Pons (tissue), 1 donor: ENCODE measurements at places on chromosomes 5 and 9.

DNA sequence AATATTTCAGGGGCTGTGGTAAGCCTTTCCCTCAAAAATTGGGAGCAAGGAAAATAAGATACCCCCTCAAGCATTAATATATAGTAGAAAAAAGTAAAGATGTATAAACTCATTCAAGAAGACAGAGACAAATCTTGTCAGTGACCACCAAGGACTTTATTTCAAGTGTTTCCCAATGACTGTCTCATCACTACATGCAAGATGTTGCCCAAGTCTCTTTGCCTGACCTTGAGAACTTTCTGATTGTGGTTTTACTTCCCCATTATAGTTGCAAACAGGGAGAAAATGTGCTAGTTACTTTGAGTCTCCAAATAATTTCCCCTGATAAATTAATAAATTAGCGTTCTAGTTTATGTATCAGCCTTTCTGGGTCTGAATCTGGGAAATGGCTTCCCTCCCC lies 4.0 kb upstream of the SLC46A2 start:
- DNase-seq = peak; percentile 19

- DNase-seq = no peak
Measured at GRCh38 chr5:140202078-140202477, 27.1 kb downstream of the CYSTM1 start.

DNA sequence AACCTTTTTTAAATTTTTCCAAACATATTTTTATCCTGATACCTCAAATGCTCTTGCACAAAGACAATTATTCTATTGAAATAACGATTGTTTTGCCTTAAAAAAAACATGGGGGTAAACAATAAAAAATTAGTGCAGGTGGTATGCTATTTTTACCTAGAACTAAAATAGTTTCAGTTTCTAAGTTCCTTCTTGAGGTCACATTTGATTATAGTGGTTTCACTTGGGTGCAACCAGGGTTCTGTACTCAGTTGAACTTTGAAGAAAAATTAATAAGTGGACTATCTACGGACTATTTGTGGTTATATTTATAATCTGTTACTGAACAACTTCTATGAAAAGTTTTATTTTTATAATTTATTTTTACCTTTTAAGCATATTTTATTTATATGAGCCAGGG lies 387.1 kb upstream of the IZUMO3 start:
- DNase-seq = no peak

GRCh38 chr5:179918742-179919486 lies 11.2 kb upstream of the TBC1D9B start:
- DNase-seq = no peak

DNA sequence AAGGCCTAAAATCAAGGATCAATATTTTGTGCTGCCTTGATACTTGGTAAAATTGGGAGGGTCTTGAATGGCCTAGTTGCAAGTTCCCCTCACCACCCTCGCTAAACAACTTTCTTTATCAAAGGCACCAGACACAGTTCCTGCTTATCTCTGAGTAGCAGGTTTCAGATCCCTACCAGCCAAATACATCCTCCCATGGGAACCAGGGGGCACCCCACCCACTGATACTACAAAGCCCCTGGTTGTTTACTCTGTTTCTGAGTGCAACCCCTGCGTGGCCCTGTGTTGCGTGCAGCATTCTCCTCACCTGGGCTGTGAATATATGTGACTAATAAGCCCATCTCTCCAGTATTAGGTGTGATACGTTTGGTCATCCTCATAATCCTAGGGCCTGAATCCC lies 314.9 kb downstream of the DRD1 start:
- DNase-seq = no peak

GRCh38 chr5:132667761-132668705 lies 5.8 kb upstream of the IL4 start:
- no peak for DNase-seq

DNA sequence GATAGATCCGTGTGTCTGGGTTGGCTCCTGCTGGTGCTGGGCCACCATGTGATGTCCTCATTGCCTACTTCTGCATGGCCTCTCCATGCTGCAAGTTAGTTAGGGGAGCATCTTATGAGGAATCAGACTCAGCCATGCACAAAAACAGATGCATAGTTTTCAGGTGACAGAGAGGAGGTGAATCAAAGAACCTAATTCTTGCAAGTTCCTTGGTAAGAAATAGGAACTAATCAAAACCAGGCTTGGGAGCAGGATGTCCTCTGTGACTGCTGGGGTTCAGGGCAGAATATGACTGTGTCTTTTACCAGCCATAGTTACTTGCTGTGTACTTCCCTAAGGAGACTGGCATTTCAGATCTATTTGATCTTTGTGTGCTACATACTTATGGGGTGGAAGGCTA lies 61.6 kb downstream of the C9orf152 start:
- no peak for DNase-seq

- peak; percentile 88 for DNase-seq
Measured at GRCh38 chr9:69421908-69422801, 97.1 kb downstream of the ENTREP1 start.

DNA sequence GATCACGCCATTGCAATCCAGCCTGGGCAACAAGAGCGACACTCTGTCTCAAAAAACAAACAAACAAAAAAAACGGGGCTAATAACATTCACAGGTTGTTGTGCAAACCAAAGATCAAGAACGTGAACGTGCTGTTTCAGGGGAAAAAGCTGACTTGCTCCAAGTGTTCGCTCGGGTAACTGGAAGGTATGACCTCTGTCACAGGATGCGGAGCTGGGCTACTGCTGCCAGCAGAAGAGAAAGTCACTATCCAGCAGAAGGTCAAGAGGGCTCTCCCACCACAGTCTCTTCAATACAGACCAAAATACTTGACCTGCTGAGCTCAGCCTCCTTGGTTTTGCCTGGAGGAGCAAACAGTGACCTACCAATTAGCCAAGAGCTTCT lies 59.7 kb downstream of the ABCA1 start:
- DNase-seq = no peak

GRCh38 chr5:28077291-28078240 lies 1039.2 kb upstream of the CDH9 start:
- DNase-seq = no peak

- DNase-seq = no peak
Measured at GRCh38 chr9:33446240-33446945, 1.0 kb downstream of the AQP3 start.

DNA sequence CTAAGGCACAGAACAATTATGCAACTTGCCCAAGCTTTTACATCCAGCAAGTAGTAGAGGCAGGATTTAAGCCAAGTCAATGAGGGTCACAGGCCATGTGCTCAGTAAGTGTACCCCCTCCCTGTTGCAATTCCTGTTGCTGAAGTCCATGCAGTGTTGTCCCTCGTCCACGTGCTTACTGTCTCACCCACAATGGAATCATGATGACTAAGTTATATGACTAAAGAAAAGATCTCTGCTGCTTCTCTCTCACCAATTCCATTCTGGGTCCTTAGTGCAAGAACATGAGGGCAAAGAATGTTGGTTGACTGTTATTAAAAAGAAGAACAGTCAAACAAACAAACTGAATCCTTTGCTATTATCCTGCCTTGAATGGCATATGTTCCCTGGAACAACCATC lies 233.6 kb upstream of the SLC24A2 start:
- DNase-seq = no peak

DNA sequence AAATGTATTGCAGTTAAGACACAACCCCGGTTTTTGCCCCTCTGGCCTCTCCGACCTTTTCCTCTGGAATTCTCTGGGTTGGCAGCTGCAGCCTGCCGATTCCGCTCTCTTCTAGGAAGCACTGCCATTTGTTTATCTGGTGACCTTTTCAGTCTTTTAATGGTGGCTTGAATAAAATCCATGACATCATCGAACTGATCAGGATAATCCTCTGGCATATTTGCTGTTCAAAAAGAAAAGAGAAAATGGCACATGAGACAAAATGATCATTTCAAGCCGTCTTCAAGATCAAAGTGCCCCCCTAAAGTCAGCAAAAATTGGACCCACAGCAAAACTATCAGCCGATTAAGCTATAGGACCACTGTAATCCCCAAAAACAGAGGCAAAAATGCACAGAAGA lies 23.9 kb downstream of the GDNF start:
- DNase-seq = no peak

GRCh38 chr5:17058438-17058837 lies 122.3 kb upstream of the MYO10 start:
- DNase-seq = no peak

- DNase-seq = no peak
Measured at GRCh38 chr5:96595300-96596090, 66.7 kb upstream of the CAST start.

- no peak for DNase-seq
Measured at GRCh38 chr9:126915281-126915816, 767 bp downstream of the RALGPS1 start.

- DNase-seq = peak; percentile 68
Measured at GRCh38 chr9:89603767-89604665, 796 bp upstream of the GADD45G start.

GRCh38 chr9:114655689-114656088 lies 1.9 kb downstream of the TEX53 start:
- no peak for DNase-seq

- peak; percentile 14 for DNase-seq
Measured at GRCh38 chr9:19409401-19410194, 789 bp downstream of the ACER2 start.

GRCh38 chr9:99176527-99177013 lies 45.2 kb downstream of the ALG2 start:
- no peak for DNase-seq

DNA sequence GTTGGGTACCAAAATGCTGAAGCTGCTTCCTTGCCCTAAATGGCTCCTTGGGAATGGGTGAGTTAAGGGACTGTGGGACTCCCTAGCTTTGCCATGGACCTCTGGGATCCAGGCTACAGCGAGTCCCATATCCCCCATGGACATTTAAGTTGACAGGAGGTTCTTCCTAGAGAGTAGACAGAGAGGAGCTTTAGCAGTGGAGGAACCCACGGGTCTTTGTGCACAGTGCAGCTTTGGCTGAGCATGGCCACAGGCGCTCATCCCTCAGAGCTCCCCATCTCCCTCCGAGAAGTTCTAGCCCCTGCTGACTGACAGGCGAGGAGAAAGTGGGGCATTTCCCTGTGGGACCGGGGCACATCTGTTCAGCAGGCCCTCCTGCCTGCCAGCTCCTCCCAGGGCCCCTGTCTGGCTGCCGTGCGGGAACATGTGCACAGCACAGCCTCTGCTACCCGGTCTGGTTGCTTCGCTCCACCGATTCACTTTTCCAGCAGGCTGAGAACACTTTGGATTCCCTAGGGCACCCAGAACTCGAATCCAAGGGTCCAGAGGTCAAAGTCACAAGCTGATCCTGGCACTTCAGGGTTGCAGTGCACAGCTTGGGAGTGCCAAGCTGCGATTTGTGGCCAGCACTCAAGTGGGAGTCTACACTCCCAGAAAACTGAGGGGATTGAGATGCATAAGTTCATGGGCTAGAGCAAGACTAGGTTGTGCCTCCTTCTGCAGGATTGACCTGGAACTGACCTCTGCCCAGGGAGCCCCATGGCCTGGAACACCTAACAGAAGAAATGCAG lies 40.6 kb upstream of the DMRTA1 start:
- DNase-seq = no peak

- DNase-seq = no peak
Measured at GRCh38 chr5:17129093-17129849, 88.2 kb upstream of the BASP1 start.

DNA sequence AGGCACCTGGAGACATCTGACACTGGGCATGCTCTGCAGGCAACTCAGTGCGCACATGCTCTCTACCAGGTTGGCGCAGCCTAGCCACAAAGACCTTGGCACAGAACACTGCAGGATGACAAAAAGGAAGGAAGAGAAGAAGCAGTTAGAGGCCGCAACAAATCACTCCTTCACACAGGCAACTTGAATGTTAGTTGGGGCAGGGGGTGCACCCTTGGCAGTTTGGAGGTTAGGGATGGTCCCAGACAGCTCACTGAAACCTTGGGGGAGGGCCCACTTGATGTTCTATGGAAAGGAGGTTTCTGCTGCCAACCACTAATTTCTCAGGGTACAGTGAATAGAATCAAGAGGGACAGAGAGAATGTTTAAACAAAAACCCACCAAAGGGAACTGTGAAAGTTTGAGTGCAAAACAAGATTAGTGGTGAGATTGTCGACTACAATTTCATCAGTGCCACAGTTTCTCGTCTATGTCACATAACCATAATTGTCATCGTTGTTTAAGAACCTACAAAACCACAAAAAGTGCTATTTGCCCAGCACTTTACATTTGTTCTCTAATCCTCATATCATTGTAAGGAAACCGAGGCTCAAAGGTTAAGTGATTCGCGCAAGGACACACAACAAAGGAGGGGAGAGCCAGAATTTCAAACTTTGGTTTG lies 48.7 kb downstream of the FBXW11 start:
- DNase-seq = no peak

DNA sequence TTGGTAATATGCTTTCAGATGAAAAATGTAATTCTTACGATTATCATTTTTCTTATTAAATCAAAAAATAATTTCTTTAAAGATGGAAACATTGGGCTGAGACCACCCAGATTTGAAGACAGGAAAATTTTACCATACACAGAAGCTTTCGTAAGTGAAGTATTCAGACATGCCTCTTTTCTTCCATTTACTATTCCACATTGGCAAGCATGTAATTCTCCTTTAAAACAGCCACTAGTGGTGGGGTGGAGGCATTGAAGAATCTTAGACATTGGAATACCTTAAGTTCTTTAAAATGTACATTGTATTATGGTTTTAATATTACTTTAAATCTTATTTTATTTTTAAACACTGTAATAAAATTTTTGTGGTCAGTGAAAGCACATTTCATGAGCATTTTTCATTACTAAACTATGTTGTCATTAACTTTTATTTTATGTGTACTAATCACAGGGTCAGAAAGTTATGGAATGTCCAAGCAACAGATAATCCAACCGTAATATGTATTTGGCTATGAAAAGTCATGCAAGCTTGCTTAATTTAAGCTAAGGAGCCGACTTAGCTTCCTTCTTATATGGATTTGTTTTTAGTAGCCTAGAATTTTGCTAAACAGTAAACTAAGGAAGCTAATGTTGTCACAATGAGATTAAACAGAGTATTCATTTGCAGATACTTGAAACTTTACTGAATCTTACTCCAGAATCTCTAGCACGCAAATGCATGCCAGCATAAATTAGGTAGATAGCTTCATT lies 97.4 kb upstream of the ALDH1A1 start:
- no peak for DNase-seq

DNA sequence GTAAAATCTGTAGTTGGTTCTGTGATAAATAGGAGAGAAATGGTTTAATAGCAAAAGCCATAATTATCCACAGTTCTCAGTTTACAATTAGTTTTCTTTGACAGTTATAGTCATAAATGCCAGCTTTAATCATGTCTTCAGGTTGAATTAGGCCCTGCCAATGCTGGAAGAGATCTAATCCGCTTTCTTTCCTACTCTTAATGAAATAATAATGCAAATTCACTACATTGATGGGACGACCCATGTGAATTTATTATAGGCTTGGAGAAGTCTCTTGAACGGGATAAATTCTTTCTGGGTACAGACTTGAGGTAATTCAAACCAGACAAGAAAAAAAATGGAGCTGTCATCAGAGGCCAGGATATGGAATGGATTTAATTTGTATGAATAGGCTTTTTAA lies 950.4 kb downstream of the EFNA5 start:
- no peak for DNase-seq

GRCh38 chr9:78871452-78872331 lies 574.8 kb downstream of the PSAT1 start:
- DNase-seq = peak; percentile 8

- DNase-seq = peak; percentile 51
Measured at GRCh38 chr5:157533011-157533481, 42.5 kb downstream of the ADAM19 start.
